ENCODE measurements at places on chromosomes 2 and 18.

- DNase-seq: no peak
Measured at GRCh38 chr2:147456779-147457178, 388.1 kb upstream of the ACVR2A start.

- no peak for DNase-seq
Measured at GRCh38 chr2:39657287-39657937, 8.3 kb upstream of the TMEM178A start.

- no peak for DNase-seq
Measured at GRCh38 chr2:171723716-171724683, 36.7 kb downstream of the DYNC1I2 start.

- peak; percentile 97 for DNase-seq
Measured at GRCh38 chr18:77101410-77102258, 30.9 kb downstream of the MBP start.

DNA sequence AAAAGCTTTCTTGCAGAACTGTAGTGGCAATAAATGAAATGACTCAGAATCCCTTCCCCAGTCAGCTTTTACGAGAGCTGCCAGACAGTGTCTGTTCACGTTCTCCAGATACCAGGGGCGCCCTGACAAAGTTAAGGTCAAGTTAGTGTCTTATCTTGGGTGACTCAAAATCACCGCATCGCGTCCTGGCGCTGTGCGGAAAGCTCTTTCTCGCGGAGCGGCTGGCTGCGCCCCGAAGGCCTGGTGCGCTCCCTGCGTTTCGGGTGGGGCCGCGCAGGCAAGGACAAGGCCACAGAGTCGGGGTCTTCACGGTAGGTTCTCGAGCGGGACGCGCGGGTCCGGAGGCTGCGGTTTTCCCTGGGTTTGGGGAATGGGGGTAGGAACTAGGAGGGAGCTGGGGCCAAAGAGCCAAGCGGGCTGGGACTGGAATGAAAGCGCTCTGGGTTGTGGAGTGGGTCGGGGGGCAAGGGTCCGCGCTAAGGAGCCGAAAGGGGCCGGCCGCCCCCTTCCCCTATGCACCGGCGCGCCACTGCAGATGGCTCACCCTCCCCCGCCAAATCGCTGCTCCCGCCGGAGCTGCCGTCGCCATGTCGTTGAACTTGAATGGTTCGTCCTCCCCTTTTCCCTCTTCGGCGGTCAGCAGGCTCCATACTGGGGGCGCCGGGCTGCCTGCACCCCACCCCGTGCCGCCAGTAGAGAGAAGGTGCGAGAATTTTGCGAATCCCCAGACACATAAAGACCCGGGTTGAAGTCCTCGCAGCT, 2.6 kb upstream of the HOXD11 start:
- DNase-seq: no peak

DNA sequence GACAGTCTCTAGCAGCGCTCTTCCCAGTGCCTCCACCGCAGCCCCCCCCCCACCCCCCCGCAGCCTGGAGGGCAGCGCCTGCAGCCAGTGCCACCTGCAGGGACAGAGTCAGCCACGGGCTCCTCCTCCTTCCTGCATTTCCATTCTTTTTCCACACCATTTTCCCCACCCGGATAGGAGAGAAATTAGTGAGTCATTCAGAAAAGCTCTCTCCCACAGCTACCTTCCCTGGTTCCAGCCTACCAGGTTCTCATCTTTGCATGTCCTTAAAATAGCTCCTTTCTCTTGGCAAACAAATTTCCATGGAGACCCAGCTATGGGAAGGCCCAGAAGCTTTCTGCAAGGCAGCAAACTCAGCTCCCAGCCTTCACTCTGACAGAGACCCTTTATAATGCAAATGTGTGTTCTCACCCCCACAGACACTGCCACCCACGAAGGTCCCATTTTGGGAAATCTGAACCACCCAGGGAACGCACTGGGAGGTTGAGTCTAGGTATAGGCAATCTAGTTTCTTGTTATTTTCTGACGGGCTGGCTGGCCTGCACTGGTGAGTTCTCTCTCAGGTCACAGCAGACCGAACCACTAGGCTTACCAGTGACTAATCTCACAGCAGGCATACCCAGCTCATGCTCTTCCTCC, 41.8 kb upstream of the ATG16L1 start:
- DNase-seq: no peak

DNA sequence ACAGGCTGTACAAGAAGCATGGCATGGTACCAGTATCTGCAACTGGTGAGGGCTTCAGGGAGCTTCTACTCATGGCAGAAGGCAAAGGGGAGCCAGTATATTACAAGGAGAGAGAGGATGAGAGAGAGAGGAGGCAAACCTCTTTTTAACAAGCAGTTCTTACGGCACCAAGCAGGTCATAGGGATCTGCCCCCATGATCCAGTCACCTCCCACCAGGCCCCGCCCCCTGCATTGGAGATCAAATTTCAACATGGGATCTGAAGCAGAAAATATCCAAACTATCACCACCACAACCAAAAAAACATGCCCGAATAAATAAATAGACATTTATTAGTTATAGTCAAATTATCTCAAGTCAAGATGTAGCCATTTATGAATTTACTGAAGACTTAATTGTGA, 14.5 kb upstream of the SLC35F5 start:
- no peak for DNase-seq

- DNase-seq: no peak
Measured at GRCh38 chr2:86788165-86788564, 2.5 kb downstream of the CD8A start.

GRCh38 chr2:56227811-56228210, 44.0 kb downstream of the CCDC85A start:
- DNase-seq: no peak

- no peak for DNase-seq
Measured at GRCh38 chr2:19312949-19313348, 45.5 kb downstream of the OSR1 start.

GRCh38 chr2:43070676-43071502, 155.5 kb downstream of the ZFP36L2 start:
- DNase-seq: no peak

DNA sequence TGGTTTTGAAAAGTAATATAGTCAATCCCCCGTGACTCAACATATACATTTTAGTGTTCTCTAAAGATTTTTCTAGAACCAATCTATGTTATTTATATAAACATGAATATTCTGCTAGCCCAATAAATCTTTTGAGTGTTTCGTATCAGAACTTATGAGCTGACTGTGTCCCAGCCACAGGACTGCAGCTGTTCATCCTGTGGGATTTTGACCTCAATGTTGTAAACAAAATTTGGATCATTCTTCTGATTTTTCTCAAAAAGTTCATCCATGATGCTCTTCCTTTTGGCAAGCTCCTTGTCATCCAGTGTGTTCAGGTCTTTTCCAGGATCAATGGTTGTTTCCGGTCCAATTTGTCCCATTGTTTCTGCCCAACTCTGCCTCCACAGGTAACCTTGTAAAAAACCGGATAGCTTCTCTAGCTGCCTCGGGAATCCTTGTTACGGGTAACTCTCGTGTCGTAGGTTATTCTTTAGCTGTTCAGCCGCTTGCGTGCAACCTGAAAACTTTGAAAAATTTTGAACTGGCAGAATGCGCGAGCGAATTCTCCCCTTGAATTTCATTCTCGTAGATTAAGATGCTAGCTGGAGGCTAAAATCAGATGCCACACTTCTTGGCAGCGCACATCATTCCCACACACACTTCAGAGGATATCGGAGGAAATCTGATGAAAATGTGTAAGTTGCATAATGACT, 195.2 kb downstream of the SH3BP4 start:
- no peak for DNase-seq

DNA sequence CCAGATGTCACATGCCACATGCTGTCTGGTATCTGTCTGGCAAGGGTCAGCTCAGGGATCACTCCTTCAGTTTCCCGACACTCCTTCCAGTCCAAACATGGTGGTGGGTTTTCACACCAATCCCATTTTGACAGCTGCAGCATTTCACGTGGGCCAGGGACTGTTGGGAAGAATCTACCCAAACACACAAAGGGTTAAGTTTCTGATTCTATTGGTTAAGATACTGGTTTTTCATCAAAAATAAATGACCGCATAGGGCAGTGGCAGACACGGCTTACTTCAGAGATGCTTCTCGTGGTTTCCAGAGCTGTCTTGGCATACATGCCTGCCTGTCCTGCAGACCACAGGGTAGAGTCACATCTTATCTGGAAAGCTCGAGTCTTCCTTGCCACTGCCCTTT, 79.7 kb downstream of the PSMG2 start:
- no peak for DNase-seq

DNA sequence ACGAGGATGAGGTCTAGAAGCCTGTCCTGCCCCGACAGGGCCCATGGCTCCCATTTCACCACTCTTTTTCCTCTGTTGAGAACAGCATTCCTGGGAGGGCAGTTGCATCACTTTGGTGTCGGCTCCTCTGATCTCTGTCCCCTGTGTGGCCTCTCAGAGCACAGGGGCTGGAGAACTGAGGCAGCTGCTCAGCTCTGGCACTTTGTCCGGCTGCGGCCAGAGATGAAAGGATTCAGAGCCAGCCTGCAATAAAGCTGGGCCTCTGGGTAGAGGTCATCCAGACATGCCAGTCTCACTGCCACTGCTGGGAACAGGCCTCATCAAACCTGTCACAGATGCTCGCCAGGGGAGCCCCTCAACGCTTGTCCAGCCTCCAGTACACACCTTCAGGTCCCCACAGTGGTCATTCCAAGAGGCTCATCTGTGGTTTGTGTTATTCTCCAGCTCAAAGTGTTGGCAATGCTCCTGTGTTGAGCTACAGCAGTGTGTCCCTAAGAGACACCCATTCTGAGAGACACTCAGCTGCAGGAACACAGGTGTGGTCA, 13.1 kb upstream of the ROCK2 start:
- no peak for DNase-seq

DNA sequence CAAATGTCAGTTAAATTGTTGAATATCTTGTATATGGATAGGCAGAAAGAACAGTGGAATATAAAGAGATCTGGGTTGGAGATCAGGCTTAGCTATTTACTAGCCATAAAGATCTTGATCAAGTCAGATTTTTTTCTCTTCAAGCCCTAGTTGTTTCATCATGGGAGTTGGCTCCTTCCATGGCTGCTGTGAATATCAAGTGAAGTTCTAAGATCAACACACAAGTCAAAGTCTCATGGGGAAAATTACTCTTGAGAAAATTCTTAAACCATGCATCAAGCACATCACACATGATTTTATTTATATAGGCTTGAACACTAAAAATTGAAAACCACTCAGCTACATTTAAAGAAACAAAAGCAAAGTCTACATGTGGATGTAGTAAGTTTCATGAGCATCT, 79.8 kb downstream of the C1D start:
- no peak for DNase-seq

DNA sequence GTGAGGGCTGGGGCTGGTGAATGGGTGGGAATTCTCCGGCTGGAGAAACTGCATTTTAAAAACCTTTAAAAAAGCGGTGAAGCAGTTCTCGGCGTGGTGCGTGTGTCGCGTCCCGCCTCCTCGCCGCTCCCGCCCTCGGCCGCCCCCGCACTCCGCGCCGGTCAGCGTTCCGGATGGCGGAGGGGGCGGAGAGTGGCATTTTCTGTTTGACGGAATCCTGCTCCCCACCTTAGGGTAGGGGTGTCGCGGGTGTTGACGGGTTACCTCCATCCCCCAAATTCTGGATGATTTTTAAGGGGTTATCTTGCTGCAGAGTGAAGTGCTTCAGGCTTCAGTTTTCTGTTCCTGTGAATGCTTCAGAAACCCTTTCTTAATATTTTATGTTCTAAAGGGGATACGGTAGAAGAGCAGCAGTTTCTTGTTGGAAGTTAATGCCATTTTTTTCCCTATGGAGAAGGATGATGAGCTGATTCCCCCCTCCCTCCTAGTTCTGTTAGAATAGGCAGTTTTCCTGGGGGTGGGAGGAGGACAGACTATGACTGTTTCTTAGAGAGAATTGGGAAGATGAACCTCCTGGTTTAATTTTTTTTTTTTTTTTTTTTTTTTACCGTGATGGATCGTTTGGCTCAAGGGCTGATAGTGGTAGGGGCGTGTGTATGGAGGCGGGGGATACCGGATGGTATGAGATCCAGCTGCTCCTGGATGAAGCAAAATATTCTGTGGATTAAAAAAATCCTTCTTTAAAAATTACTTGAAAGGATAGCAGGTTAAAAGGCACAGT, 756 bp downstream of the ABI2 start:
- DNase-seq: no peak

DNA sequence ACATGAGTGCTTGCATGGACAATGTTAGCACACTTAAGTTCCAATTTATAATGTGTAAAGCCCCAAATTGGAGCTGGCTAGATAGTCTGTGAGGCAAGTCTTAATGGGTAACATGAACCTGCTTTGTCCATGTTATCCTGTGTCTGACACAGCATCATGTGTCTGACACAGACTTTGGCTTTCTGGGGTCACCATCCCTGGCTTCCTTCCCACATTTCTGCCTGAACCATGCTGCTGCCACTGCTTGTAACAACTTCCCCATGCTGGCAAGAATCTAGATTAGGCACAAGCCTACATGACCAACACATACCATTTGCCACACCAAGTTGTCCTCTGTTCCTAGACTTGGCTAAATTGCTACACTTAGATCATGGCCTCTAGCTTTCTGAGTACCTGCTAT, 49.8 kb upstream of the ZBTB7C start:
- DNase-seq: peak; percentile 19

- DNase-seq: no peak
Measured at GRCh38 chr18:12476955-12477354, 69.2 kb downstream of the PRELID3A start.

- DNase-seq: no peak
Measured at GRCh38 chr2:120604767-120605166, 130.9 kb upstream of the GLI2 start.

GRCh38 chr2:121634354-121635307, 14.6 kb downstream of the CLASP1 start:
- DNase-seq: no peak

DNA sequence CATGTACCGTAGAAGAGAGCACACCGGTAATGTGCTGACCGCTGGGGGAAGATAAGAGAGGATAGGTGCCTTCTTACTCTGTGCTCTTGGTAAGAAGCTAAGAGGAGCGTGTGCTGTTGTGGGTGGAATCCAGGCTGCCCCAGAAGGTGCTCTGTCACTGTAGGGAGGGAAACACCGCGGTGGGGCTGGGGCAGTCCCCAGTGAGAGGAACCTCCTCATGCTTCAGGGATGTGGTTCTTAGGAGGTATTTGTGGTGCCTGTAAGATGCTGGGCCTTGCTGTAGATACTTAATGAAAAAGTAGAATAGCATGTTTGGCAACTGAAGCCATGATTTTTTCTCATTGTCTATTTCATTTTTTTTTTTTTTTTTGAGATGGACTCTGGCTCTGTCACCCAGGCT, 1.1 kb downstream of the COLEC11 start:
- DNase-seq: no peak

DNA sequence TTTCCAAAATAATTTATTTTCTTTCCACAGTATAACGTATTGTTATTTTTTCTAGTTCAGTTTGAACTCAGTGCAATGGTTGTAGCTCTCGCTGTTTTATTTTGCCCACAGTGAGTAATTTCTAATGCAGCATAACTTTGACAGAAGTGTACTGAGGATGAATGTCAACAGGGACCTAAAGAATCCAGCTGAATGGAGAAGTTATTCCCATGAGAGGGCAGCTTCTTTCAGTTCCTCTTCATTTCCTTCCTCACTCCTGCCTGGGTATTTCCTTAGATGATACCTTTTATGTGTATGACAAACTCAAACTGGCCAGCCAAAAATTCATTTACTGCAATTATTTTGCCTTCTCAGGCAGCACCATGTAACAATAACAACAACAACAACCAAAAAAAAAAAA, 1223.1 kb upstream of the ZEB2 start:
- peak; percentile 84 for DNase-seq

- DNase-seq: no peak
Measured at GRCh38 chr2:36812196-36812595, 115.7 kb downstream of the VIT start.

GRCh38 chr18:44786257-44786656, 105.6 kb downstream of the SETBP1 start:
- no peak for DNase-seq

All from CD14-positive monocyte (primary cell).